Activated CD4-positive, alpha-beta T cell treated with anti-CD3 and anti-CD28 coated beads for 4 hours (primary cell): ENCODE measurements at places on chromosomes 7 and 10.
A peak's percentile ranks its signal among the peaks of the same experiment; 100 is the strongest.

- DNase-seq: no peak
Measured at GRCh38 chr10:117273980-117274379, 33.1 kb downstream of the SLC18A2 start.

- DNase-seq: no peak
Measured at GRCh38 chr7:130954918-130955564, 221.0 kb upstream of the KLF14 start.

- no peak for DNase-seq
Measured at GRCh38 chr10:92742331-92743228, 52.8 kb downstream of the HHEX start.

GRCh38 chr7:151383638-151384351 is 26.0 kb downstream of the WDR86 start:
- DNase-seq: no peak

DNA sequence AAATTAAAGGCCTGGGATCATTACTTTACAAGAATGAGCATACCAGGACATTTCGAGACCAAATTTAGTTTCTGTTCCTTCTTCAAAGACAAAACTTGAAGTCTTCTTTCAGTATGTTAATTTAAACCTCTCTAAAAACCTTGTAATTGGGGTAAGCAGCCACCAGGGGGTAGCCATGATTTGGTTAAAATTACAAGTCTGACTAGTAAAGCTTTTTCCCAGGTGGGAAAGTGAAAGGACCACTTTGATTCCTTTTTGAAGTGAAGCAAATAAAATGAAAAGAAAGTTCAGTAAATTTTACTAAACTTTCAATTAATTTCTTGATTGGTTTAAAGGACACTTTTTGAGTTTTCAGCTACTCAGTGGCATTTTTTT is 294.3 kb downstream of the BBS9 start:
- DNase-seq: peak; percentile 1

DNA sequence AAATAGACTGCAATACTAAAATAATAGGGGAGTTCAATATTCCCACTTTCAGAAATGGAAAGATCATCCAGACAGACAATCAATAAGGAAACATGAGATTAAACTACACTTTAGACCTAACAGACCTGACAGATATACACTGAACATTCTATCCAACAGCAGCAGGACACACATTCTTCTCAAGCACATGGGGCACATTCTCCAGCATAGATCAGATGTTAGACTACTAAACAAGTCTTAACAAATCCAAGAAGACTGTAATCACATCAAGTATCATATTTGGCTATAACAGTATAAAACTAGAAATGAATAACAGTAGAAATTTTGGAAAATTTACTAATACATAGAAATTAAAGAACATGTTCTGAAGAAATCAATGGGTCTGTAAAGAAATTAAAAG is 458.9 kb upstream of the ANKRD30A start:
- no peak for DNase-seq

GRCh38 chr7:26409661-26410547 is 118.2 kb downstream of the SNX10 start:
- DNase-seq: no peak

DNA sequence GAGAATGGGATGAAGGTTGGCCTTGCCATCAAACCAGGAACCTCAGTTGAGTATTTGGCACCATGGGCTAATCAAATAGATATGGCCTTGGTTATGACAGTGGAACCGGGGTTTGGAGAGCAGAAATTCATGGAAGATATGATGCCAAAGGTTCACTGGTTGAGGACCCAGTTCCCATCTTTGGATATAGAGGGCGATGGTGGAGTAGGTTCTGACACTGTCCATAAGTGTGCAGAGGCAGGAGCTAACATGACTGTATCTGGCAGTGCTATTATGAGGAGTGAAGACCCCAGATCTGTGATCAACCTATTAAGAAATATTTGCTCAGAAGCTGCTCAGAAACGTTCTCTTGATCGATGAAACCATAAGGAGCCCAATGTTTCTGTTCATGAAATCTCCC is 637 bp downstream of the RPEL1 start:
- no peak for DNase-seq

- DNase-seq: no peak
Measured at GRCh38 chr7:130985361-130985760, 251.4 kb upstream of the KLF14 start.

DNA sequence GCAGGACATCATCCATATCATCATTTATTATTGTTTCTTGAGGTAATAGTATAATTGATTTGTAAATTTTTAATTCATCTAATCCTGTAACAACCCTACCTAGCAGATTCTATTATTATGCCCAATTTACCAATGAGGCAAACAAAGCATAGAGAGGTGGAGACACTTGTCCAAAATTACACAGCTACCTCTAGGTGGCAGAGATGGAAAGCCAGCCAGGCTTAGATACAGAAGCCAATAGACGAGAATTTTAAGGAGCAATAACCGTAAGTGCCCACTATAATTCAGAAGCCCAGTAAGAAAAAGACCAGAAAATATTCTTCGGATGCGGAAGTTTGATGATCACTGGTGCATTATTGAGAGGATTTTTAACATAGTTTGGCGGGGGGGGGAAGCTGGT is 54.0 kb downstream of the ANK3 start:
- DNase-seq: no peak

DNA sequence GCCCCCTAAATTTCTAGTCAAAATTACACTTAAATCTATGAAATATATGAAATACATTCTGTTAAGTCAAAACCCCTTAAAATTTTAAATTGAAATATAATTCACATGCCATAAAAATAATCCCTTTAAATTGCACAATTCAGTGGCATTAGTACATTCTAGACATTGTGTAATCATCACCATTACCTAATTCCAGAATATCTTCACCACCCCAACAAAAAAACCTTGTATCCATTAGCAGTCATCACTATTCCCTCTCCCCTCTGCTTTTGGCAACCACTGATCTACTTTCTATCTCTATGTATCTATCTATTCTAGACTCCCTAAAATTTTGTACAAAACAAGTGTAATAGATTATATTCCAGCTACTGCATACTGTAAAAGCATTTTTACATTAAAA is 261.2 kb downstream of the GLI3 start:
- no peak for DNase-seq

GRCh38 chr7:32905175-32905662 is 13.7 kb upstream of the KBTBD2 start:
- DNase-seq: peak; percentile 78

- DNase-seq: no peak
Measured at GRCh38 chr10:60728056-60728455, 50.2 kb upstream of the CDK1 start.

DNA sequence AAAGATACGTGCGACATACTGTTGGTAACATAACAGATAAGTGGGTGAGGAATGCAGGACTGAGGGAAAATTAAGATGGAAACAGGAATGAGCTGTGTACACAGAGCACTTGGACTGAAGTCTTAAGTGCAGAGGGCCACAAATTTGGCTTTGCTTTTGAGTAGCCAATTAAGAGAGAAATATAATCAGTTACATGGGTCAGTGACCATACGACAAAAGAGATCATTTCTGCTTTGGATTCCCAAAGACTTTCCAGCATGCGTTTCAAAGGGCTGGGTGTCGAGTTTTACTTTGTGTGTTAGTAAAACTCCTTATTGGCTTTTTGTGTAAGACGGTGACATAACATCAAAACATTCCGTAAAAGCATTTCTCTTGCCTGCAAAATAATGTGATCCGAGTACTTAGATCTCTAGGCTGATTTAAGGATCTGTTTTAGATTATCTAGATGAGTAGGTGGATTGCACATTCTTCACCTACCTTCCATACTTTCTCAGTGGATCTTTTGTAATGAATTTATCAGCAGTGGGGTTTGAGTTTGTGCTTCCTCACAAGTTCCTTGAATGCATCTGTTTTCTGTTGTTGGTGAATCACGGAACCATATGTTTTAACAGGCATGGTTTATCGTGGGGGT is 7.5 kb downstream of the RABGEF1 start:
- DNase-seq: no peak

DNA sequence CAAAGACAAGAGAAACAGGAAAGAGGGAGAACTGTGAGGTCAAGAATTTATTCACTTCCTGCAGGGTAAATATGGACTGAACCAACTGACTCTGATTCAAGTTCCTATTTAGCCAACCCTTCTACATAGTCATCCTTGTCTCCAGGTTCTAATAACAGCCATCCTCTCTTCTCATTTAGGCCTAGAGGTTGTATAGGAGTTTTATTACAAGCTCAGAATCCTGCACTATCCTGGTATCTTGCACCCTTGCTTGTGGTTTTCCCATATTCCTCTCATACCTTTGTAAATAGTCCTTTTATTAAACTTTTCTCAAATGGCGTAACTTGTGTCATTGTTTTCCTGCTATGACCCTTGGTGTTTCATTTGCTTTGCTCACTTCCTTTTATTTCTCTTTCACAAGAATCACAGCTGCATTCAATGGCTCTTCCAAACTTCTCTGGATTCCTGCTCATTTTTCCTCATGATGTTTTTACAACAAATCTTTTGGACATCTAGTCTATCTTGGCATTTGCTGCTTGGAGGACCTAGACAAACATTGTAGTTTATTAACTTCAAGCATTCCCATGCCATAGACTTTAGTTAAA is 12.4 kb upstream of the OR2A5 start:
- DNase-seq: no peak

DNA sequence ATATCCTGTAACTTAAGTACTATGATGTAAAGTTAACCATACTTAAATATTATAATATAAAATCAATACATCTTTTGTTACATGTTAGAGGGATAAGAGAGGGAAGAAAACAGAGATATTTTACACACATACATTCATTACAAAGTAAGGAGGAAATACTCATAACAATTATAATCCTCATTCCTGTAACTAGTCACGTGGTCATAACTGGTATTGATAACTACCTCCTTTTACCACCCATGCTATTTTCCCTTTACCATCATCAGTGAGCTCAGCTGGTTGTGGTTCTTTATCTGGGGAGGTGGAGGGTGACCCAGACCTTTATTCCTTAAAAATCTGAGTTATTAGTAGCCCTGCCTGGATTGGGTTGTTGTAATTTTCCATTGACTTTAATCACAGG is 8.3 kb downstream of the GIMAP8 start:
- no peak for DNase-seq

- no peak for DNase-seq
Measured at GRCh38 chr7:78448911-78449310, 650.3 kb downstream of the PHTF2 start.

DNA sequence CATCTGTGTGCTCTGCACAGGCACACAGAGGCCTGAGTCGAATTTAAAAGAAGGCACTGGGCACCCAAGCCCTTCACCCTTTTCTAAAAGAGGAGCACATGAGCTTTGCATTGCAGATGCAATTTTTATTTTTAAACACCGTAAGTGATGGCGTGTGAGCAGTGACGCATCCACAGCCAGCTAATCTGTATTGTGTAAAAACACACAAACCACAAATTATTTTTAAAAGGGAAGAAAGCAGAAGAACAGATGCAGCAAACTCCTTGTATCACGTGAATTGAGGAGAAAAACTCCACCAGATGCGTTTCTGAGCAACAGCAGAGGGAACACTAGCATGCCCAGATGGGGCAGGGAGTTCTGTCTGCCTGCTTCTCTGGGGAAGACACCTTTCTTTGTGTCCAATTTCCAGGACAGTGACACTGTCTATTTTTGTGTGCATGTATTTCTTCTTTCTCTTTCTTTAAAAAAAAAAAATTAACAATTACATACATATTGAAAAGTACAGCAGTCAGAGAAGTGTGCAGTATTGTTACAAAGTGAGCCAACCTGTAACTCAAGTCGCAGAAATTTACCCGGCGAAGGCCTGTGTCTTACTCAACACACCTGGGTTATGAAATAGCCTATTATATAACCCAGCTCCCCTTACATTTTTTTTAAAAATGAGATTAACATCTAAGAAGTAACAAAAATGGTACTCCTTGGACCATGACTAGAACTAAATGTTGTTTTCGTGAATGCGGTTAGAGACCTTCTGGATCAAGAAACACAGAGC is 39.2 kb downstream of the EEPD1 start:
- no peak for DNase-seq

- no peak for DNase-seq
Measured at GRCh38 chr7:8111282-8111960, 142.8 kb downstream of the GLCCI1 start.

GRCh38 chr10:86585037-86585929 is 63.7 kb upstream of the WAPL start:
- peak; percentile 78 for DNase-seq

DNA sequence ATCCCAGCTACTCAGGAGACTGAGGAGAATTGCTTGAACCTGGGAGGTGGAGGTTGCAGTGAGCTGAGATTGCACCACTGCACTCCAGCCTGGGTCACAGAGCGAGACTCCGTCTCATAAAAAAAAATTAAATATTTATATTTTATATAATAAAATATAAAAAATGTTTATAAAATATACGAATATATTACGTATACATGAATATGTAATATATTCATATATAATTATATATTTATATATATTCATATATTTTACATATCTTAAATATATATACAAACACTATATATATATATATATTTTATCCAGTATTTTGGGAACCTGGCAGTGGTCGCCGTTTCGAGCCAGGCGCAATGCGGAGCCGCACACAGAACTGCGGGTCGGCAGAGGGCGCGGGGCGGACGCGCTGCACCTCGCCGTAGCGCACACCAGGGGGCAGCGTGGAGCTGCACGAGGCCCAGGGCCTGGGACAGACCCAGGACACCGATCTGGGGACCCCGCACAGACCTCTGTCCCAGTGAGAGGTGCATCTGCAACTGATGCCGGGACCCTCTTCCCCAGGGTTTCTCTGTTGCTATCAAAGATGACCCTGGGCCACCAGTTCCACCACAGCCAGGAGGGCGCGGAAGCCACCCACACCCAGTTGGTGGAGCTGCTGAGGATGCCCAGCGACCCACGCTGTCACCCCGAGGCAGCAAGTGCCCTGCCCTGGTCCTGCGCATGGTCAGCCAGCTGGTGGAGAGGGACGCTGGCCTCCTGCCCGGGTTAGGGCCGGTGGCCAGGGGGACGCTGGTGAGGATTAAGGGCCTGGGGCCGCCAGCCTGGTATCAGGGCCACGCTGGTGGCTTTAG is 22.7 kb downstream of the AP5Z1 start:
- peak; percentile 51 for DNase-seq

DNA sequence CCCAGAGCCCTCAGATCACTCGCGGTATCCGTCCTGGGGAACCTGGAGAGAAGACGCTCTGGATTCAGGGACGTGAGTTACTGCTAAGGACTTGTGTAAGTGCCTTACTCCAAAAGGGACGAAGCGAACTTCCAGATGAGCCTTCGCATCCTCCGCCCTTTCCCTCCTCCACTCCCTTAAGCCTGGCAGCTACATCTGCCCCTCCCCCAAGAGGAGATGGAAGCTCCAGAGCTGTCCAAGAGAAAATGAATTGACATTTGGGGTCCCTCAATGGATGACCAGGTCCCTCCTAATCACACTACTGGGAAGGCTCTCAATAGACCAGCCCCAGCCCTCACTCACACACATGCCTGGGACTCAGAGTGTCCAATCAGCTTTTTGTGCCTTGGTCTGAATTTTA is 31.3 kb upstream of the GDF10 start:
- no peak for DNase-seq

- DNase-seq: no peak
Measured at GRCh38 chr10:112223725-112224124, 40.2 kb upstream of the GPAM start.

- DNase-seq: no peak
Measured at GRCh38 chr10:16717622-16718395, 99.4 kb downstream of the RSU1 start.
